ENCODE measurements at places on chromosomes 7 and 10.

DNA sequence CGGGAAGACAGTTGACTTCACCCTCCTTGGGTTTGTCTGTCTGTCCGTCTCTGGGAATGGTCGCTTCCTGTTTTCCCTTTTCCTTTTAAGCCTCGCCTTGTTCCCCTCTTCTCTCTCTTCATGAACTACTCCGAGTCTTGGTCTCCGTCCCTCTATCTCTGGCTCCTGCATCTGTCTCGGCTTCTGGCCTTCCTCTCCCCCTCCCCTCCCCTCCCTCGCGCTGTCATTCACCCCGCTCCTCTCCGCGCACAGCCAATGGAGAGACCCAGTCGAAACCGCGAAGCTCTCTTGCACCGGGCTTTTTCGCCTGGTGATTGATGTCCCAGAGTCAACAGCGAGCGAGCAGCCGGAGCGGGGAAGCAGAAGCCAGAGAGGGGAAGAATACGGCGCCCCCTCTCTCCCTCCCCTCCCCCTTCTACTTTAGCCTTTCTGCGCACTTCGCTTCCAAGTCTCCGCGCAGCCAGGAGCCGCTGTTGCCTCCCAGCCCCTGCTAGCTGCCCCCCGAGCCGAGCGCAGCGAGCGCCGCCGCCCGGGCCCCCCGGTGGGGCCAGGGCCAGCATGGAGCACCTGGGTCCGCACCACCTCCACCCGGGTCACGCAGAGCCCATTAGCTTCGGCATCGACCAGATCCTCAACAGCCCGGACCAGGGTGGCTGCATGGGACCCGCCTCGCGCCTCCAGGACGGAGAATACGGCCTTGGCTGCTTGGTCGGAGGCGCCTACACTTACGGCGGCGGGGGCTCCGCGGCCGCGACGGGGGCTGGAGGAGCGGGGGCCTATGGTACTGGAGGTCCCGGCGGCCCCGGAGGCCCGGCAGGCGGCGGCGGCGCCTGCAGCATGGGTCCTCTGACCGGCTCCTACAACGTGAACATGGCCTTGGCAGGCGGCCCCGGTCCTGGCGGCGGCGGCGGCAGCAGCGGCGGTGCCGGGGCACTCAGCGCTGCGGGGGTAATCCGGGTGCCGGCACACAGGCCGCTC lies at the start of gene TLX1:
Gene TLX1, plus strand, starts transcription at position 317 of the 978 bp plus-strand sequence. Its CDS starts 242 bp downstream, at position 559.
- no peak for DNase-seq

GRCh38 chr10:73414230-73414945 lies 530 bp upstream of the ANXA7 start:
- DNase-seq, result no peak

- DNase-seq, result peak; percentile 23
Measured at GRCh38 chr7:100506356-100506923, 22.7 kb downstream of the NYAP1 start.

DNA sequence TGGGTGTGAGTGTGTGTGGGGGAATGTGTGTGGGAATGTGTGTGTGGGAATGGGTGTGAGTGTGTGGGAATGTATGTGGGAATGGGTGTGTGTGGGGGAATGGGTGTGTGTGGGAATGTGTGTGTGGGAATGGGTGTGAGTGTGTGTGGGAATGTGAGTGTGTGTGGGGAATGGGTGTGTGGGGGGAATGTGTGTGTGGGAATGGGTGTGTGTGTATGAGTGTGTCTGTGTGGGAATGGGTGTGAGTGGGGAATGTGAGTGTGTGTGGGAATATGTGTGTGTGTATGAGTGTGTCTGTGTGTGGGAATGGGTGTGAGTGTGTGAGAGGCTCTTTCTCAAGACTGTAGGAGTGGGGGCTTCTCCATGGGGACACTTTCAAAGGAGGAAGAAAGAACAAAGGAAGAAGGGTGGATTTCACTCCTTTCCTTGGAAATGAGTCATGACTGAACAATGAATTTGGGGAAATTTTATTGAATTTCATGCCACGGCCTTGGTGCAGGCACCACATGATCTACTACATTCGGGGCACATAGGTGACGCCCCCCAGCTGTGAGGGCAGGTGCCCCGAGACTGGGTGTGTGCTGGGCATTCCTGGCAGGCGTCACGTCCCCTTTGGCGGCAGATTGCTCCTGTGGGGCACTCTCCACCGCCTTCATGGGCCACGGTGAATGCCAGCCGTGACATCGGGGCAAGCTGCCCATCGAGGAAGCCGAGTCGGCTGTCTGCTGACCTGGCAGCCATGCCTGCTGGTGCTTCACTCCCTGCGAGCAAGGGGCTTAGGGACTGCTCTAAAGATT lies 88.8 kb upstream of the INSIG1 start:
- DNase-seq, result peak; percentile 64

- DNase-seq, result no peak
Measured at GRCh38 chr7:40213291-40213690, 78.5 kb downstream of the SUGCT start.

- DNase-seq, result no peak
Measured at GRCh38 chr7:25002786-25003185, 22.8 kb upstream of the OSBPL3 start.

- peak; percentile 55 for DNase-seq
Measured at GRCh38 chr7:29854257-29854938, 48.1 kb downstream of the WIPF3 start.

DNA sequence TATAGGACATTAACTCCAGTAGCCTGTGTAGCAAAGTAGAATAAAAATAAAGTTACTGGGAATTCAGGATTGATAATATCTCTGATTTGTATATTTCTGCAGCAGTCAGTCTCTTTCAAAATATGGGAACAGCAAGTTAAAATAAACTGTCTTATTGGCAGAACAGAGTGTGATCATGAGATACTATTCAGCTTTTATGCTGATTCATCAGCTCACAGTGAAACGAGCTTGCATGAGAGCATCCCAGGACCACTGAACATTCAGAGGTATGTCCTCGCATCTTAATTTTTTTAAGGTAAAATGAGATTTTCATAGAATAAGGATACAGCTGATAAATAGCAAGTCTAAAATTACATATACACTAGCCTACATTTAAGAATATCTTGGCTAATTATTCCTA lies 282.5 kb upstream of the MYO3A start:
- no peak for DNase-seq

DNA sequence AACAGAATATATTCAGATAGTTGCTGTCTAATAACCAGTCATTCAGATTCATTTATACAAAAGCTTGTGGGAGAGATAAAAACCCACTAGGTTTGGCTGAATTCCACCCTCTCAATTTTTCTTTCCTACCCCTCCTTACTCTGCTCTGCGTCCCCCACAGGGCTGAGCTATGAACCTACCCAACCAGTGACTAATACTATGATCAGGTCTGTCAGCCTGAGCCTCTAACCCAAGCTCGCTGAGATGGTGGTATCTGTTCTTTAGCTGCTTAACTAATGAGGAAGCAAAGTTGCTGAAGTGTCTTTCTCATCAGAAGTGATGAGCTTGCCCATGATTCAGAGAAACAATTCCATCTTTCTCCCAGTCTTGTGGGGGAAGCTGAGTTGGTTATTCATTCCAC lies 248.7 kb upstream of the GPR26 start:
- no peak for DNase-seq

GRCh38 chr7:2553831-2554581 lies 1.3 kb downstream of the BRAT1 start:
- no peak for DNase-seq

- no peak for DNase-seq
Measured at GRCh38 chr10:74824184-74824899, 2.1 kb upstream of the KAT6B start.

DNA sequence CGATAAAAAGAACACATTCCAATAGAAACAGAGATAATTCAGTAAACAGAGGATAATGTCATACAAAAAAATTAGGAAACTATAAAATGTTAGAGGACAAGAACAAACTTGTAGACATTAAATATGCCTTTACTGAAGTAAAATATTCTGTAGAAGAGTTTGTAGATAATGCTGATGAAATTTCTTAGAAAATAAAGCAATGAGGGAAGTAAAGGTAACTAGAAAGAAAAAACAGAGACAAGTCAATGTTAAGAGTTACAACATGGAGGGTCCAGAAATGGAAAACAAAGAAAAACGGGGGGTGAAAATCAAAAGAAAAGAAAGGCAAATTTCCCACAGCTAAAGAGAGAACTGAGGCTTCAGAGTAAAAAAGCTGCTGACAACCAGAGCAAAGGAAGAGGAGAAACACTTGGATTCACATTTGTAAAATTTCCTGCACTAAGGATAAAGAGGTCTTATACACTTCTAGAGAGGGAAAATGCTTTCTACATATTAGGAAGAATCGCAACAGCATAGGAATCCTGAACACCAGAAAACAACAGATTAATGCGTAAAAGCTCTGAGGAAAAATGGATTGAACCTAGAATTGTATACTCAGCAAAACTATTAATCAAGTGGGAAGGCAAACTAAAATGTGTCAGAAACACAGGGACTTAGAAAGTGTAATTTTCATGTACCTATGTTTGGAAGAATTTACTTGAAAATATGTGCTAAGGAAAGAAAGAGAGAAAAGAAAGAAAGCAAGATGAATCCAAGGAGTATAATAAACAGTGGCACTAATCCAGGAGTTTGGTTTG lies 55.0 kb upstream of the AGR3 start:
- no peak for DNase-seq

DNA sequence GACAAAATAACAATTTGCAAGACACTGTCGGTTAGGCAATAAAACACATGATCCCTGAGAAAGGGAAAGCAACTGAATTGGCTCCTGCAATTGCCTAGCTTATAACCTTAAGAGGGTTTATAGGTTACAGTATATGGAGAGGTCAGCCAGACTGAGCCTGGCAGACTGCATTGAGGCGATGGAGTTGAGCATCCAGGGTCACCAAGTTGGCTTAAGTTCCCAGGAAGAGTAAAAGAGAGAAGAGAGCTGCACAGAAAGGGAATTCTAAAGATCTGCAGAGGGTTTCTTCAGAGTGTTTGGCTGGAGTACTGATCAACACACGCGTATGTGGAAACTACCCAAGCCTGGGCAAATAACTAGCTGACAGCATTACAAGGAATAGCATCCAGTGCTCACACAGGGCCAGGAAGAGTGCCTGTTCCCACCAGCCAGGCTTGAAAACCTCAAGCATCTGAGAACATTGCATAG lies 11.2 kb downstream of the ANKMY2 start:
- DNase-seq, result no peak

DNA sequence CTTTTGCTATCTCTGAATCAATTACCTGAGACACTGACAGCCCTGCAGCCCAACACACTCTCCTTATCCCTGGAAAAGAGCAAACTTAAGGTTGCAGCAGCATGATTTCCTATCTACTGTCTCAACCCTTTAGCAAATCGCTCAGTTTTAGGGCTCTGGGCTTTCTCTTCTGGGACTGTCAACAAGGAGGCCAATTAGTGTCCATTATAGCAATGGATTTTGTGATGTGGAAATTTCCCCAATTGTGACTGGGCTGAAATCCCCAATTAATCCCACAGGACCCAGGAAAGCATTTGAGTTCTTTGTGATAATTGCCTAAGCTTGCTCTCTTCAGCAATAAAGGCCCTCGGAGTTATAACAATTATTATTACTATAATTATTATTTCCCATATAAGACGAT lies 197.0 kb downstream of the ZNF438 start:
- DNase-seq, result no peak

- peak; percentile 22 for DNase-seq
Measured at GRCh38 chr7:73577627-73578341, 595 bp downstream of the TBL2 start.

DNA sequence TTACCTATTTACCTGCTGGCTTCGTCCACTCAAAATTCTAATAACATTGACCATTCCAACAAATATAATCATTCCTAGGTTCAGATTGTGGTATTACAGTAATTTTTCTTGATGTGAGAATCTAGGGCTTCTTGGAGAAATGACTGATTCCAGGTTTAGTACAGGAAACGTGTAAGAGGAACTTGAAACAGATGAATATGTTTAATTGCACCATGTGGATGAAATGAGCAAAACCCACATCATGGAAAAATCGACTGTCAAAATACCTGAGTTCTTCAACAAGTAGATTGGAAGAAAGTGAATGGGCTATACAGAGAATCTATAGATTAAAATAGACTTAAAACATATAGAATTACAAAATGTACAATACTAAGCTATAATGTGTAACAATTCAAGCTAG lies 24.9 kb upstream of the OR9A4 start:
- no peak for DNase-seq

DNA sequence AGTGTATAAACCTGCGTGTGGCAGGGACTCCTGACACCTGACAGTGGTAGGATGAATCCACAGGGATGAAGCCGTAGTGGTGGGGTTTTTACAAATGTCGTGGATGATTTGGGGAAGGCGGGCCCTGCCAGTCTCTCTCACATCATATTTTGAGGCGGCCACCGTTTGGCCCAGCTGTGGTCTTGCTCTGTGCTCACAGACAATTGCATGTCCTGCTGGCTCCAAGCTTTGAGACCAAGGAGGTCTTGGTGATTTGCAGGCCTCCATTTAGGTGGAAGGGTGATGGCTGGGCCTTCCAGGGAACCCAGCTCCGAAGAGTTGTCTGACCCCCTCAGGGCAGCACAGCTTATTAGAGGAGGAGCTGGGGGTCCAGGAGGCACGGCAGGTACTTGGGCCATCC lies 151.1 kb upstream of the SHH start:
- no peak for DNase-seq

- no peak for DNase-seq
Measured at GRCh38 chr10:12414278-12414989, 65.1 kb downstream of the CAMK1D start.

DNA sequence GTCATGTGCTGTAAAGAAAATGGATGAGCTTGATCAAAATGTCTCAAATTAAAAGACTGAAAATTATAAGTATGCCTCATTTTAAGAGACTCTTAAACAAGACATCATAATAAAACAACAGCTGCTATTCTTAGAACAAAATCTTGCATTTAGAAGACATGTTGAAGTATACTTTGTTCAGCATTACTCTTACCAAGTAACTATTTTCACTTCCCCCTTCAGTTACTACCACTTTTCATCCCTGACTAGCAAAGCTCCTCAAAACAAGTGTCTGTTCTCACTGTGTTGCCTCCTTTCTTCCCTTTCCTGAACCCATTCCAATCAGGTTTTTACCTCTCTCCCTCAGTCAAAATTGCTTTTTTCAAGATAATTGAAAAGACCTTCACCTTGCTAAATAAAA lies 31.6 kb downstream of the ELAPOR2 start:
- no peak for DNase-seq

- DNase-seq, result no peak
Measured at GRCh38 chr10:78913219-78914059, 155.3 kb upstream of the ZMIZ1 start.

DNA sequence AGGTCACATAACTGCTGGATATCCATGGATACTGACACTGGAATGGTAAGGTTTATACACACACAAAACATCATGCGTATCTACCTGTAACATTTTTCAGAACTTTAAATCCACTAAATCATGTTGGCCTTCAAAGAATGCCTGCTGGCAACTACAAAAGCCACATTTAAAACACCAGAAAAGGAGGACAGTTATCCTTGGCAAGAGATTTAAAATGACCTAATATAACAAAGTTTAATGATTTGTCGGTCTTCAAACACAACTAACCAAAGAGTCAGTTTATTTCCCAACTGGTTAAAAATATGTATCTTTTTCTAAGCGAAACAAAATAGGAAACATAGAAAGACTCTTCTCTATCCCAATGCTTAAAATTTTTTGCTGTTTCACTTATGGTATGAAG lies 24.0 kb downstream of the WAPL start:
- DNase-seq, result peak; percentile 11

All from cardiac fibroblast (primary cell).